ENCODE measurements at places on chromosomes 4 and X. TPM values are rescaled to one million over a fixed set of nuclear protein-coding genes. Genes with fewer than 3 reads are reported as not detected.

Gene AIMP1
- total RNA-seq = 42.9 TPM

Gene GLRA2
- not detected for total RNA-seq

Gene ZGRF1
- 3.4 TPM for total RNA-seq

Gene SPATA18
- 17.3 TPM for total RNA-seq
